ENCODE measurements at places on chromosomes 6 and 20.
A peak's percentile ranks its signal among the peaks of the same experiment; 100 is the strongest.

DNA sequence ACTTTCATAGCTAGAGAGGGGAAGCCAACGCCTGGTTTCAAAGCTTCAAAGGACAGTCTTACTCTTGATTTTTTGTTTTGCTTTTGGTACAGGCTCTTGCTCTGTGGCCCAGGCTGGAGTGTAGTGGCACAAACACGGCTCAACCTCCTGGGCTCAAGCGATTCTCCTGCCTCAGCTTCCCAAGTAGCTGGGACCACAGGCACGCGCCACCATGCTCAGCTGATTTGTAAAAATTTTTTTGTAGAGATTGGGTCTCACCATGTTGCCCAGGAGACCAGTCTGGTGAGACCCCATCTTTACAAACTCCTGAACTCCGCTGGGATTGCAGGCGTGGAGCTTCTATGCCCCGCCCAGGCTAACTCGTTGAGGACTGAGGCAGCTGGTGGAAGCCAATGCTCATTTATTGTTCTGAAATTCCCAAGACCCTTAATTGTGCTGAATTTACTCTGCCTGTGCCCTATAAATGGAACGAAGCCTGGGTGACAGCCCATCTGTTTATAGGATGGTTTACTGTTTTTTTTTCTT is 18.0 kb downstream of the SRSF3 start:
- DNase-seq: no peak

- peak; percentile 13 for DNase-seq
Observed at GRCh38 chr6:157990321-157991066, 8.8 kb downstream of the SYNJ2 start.

- DNase-seq: no peak
Observed at GRCh38 chr20:3479025-3479424, 8.2 kb downstream of the ATRN start.

DNA sequence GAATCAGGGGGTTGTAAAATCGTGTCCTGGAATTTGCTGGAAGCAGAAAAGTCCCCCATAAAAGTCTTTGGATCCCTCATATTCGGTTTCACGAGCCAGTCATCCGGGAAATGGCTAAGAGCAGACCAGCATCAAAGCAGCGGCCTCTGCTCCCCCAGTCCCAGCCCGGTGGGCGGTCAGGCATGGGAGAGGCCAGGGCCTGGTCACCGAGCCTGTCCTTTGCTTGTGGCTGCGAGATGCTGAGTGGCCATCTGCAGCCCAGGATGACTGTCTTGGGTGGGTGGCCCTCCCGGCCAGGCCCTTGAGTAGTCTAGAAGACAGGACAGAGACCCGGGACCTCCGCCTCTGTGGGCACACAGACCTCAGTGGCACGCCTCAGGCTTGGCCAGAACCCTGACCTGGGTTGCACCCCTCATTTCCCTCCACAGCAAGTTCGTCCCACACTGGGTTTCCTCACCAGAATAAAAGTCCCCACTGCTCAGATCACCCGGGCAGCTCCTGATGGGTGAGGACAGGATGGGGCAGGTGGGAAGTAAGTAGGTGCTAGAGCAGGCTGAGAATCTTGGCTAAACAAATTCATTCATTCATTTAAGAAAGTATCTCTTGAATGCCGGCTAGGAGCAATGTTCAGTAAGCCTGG is 172.1 kb downstream of the BMP7 start:
- no peak for DNase-seq

- peak; percentile 50 for DNase-seq
Observed at GRCh38 chr20:33299111-33299603, 16.1 kb downstream of the BPIFB1 start.

- DNase-seq: no peak
Observed at GRCh38 chr6:118588626-118589025, 40.5 kb downstream of the PLN start.

- DNase-seq: no peak
Observed at GRCh38 chr6:41193171-41193734, 7.7 kb downstream of the TREML2 start.

GRCh38 chr6:168870982-168871381 is 382.7 kb downstream of the THBS2 start:
- DNase-seq: no peak

DNA sequence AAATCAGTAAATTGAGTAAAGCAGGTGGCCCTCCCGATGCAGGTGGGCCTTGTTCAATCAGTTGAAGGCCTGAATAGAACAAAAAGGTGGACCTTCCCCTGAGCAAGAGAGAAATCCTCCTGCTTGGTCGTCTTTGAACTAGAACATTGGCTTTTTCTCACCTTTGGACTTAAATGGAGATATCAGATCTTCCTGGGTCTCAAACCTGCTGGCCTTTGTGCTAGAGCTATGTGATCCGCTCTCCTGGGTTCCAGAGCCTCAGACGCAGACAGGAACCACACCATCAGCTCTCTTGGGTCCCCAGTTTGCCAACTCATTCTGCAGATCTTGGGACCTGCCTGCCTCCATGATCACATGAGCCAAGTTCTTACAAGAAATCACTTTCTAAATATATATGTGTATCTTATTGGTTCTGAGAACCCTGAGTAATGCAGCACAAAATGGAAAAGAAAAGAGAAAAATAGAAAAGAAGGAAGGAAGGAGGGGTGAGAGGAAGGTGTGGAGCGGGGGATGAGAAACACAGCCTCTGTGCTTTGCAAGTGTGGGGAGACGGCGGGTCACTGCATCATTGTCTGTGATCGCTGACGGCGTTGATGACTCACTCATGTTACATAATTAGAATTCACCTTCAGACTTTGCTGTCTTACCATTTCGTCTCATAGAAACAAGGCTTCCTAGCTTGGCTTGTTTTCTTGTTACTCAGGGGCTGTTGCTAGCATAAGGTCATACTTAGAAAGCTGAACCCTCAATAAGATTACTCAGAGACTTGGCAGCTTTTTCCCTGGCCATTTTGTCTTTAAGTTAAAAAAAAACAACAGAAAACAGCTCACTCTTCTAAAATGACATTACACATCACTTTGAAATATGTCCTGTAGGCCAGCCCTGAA is 85.7 kb upstream of the NEDD9 start:
- peak; percentile 56 for DNase-seq

DNA sequence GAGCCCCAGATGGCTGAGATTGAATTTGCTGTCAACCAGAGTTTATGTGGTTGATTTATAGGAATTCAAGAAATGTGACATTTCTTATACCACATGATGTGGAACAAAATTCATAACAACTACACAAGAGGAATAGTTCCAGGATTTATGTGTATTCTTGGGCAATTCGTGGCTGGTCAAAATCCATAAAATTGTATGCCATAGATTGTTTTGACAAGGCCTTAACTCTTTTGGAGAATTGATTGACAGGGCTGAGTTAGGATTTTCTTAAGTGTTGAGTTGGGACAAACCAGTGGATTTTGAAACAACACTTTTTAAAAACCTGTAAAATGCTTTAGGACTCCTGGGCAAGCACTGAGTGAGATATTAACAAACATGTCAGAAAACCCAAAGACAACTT is 19.4 kb upstream of the SLC2A12 start:
- no peak for DNase-seq

GRCh38 chr6:44409207-44409794 is 21.8 kb downstream of the CDC5L start:
- no peak for DNase-seq

DNA sequence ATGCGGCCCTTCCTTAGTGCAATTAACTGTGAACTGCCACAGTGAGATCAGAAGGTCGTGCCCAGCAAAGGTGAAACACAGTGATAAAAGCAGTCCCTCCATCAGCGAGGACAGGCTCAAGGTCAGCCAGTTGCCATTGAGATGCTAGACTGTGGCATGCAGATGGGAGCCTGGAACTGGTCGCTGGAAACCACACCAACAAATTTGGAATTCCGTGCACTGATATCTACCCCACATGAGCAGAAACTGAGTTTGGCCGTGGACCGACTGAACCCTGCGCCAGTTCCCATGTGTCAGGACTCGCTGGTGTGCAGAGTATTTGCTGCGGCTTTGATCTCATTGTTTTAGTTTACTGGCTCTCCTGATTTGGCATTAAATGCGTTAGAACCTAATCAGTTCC is 125.6 kb upstream of the QKI start:
- DNase-seq: no peak

- no peak for DNase-seq
Observed at GRCh38 chr20:38811769-38812168, 6.3 kb downstream of the PPP1R16B start.

DNA sequence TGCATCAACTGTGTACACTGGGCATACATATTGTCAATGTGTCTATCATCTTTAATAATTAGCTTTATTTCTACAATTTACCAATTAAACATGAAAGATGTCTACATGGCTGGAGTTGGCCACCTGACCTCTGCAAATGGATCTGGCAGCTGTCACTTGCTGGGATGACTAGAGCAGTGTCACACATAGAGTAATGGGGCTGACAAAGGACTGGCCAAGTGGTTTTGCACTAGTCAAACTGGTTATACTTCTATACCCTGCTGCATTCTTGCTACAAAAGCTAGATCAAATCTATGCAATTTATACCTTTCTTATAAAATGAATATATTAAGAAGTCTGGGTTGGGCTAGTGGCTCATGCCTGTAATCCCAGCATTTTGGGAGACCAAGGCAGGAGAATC is 99.3 kb downstream of the SESN1 start:
- no peak for DNase-seq

DNA sequence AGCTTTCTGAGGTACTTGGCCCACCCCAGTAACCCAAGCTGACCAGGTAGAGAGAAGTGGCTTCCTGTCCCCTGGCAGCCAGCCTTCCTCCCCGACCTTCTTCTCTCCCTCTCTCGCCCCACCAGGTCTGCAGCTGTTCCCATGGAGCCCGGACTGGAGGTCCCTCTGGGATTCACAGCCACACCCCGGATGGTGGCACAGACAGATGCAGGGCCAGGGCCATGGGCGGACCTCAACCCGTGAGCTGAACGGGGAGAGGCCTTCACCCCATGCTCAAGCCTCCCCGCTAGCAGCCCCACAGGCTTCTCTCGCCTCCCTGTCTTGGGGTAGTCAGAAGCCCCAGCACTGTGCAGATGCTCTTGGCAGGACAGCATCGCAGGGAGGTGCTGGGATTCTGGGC is 41.3 kb downstream of the CPXM1 start:
- no peak for DNase-seq

DNA sequence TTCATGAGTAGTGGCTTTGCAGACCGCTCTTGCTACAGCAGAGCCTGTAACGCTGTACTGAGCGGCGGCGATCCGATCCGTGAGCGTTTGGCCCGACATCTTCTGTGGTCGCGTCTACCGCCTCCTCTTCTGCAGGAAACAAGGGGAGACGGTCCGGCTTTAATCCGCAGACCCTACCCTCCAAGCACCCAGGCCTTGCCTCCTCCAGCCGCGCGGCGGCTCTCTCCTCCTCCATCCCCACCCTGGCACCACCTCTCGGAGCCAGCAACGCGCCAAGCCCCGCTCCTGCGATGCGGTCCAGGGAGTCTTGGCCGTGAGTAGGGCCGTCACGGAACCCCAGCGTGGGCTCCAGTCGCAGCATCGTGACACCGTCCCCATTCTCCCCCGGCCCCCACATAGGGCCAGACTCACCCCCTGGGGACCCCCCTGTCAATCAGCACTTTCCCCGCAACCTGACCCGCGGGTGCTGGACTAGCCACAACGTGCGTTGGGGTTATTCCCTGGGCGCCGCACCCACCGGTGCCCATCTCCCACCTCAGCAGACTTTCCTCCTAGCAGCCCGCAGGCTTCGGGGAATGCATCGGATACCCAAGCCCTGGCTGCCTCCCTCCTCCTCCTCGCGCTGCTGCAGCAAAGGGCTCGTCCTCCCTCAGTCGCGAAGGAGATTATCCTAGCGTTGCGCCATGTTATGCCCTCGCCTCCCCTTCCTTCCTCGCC is 914 bp downstream of the SNAP91 start:
- DNase-seq: no peak

DNA sequence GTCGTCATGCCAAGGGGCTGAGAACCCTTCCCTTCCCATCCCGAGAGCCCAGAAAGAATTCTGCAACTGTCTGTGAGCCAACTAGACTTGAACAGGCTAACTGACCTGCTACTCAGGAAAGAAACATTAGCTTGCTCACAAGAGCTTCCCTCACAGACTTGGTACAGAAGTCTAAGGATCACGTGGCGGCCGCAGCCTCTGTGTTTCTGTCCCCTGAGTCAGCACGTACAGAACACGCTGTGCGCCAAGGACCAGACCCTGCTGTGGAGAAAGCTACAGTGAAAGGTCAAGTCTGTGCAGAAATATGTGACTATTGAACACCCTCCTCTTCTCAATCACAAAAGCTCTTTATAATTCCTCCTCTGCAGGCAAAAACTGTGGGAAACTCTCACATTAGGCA is 151.3 kb upstream of the QKI start:
- no peak for DNase-seq

GRCh38 chr20:53657279-53657678 is 63.6 kb upstream of the ZNF217 start:
- no peak for DNase-seq

Data from stimulated activated CD8-positive, alpha-beta memory T cell treated with anti-CD3 and anti-CD28 coated beads, Interleukin-12 subunit alpha, Interleukin-12 subunit beta, amount 100 ng/mL, for 4 hours (primary cell).